ENCODE measurements at places on chromosomes 7 and 10.
A peak's percentile ranks its signal among the peaks of the same experiment; 100 is the strongest.

- no peak for DNase-seq
These were observed 17.0 kb upstream of the GIMAP2 start for GRCh38 chr7:150668472-150668911.

GRCh38 chr7:130288829-130289228 lies 4.1 kb upstream of the CPA4 start:
- DNase-seq: no peak

DNA sequence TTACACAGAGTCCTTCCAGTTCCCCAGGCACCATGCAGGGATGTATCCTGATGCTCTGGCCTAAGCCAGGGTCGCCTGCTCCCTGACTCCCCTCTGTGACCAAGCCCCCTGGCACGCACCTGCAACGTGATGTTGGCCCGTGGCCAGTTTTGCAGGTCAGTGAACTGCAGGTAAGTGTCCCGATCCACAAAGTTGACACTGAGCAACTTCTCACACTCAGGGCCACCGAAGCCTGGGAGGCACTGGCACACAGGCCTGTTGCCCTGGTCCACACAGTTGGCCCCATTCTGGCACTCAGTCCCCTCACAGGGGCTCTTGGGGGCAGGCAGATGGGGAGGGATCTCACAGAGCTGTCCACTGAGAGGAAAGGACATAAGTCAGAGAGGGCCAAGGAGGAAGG lies 174.3 kb downstream of the LCOR start:
- no peak for DNase-seq

DNA sequence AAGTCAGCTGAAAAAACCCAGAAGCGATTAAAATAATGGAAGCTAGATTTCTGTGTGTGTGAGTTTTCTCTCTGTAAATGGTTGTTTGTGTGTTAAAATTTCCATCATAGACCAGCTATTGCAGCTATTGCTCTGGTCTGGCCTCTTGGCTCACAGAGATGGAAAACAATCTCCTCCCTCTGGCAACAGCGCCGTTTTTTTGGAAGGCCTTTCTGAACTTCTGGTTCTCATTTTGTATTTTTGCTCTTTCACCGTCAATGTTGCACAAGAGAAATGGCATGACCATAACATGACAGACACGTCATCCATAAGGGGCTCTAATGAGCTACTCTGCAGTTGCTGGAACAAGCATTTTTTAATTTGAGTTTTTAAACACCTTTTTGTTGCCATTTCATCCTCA lies 91.0 kb downstream of the CUBN start:
- peak; percentile 79 for DNase-seq

- DNase-seq: no peak
These were observed 9.8 kb downstream of the TSPAN14 start for GRCh38 chr10:80463868-80464267.

DNA sequence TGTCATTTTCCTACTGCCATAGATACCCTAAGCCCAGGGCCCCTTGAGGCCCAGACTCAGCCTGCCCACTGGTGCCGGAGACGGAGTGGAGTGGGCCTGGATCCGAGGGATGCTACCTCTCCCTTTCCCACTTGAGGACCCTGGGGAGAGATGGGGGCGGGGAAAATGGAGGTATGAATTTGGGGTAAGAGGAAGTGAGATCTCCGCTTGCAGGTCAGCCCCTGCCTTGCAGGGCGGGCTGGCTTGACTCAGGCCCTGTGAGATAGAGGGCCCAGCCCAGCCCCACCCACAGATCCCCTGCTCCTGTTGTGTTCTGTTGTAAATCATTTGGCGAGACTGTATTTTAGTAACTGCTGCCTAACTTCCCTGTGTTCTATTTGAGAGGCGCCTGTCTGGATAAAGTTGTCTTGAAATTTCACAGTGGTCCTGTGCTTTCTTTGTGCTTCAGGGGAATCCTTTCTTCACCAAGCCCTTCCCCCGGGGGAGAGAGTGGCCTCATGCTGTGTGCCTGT lies 13.2 kb downstream of the YKT6 start:
- DNase-seq: no peak

DNA sequence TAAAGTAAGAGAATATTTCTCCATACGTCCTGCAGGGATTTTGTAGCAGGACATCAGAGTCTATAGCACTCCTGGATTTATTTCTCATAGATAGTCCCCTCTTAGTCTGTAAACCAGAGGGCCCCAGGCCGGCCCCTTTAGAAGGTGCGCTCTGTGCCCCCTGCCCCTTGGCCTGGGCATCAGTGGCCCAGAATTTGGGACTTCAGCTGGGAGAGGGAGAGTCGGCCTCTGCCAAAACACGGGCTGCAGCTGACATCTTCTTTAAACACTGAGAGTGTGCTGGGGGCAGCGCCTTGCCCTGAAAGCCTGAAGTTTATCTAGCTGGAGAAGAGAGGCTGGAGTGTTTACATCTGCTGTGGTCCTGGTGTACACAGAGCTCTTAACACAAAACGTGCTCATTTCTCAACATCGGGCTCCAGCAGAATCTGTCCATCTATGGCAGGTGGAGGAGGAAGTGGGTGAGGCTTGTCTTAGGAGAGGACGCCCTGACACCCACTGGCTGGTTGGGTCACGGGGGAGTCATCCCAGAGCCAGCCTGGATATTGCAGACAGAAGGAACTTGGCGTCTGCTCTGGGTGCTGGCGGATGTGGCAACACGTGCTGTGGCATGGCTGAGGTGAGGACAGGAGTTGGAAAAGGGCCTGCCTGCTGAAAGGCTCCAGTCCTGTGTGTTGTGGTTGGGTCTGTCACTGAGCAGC lies 5.0 kb upstream of the TACR2 start:
- no peak for DNase-seq

- no peak for DNase-seq
These were observed 37.2 kb downstream of the CALML3 start for GRCh38 chr10:5561704-5562645.

GRCh38 chr7:3537210-3537875 lies 236.3 kb downstream of the SDK1 start:
- no peak for DNase-seq

- DNase-seq: peak; percentile 91
These were observed 765 bp downstream of the PFKFB3 start for GRCh38 chr10:6203331-6204062.

GRCh38 chr10:84401854-84402611 lies 73.6 kb downstream of the CCSER2 start:
- DNase-seq: no peak

DNA sequence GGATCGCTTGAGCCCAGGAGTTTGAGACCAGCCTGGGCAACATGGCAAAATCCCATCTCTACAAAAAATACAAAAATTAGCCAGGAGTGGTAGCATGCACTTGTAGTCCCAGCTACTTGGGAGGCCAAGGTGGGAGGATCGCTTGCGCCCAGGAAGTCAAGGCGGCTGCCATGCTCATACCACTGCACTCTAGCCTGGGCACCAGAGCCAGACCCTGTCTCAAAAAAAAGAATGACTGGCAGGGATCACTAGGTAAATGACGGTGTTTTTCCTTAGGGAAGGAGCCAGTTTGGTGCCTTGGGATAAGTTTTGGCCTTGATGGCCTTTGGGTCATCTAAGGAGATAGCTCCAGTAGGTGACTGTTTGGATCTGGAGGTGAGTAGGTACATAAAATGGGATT lies 8.9 kb downstream of the TMEM248 start:
- no peak for DNase-seq

- no peak for DNase-seq
These were observed 65.5 kb downstream of the CYP26A1 start for GRCh38 chr10:93139059-93139655.

GRCh38 chr10:38730076-38730475 lies 635.9 kb downstream of the ZNF37A start:
- DNase-seq: no peak

GRCh38 chr10:101762736-101763135 lies 13.2 kb downstream of the FGF8 start:
- no peak for DNase-seq

DNA sequence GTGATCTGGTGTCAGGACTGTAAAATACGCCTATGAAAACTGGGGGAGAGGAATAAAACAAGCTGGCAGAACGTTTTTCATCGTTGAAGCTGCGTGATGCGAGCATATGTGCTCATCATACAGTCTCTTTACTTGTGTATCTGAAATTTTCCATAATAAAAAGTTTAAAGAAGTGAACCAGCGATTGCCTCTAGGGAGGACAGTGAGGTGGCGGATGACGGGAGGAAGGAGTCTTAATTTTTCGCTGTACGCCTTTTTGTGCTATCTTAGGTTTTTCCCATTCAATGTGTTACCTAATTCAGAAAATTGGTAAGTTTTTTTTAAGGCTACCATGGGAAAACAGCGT lies 891 bp upstream of the WAPL start:
- DNase-seq: no peak

GRCh38 chr10:121781101-121781500 lies 146.7 kb downstream of the ATE1 start:
- DNase-seq: no peak

- DNase-seq: peak; percentile 92
These were observed 11.8 kb upstream of the ACBD5 start for GRCh38 chr10:27252267-27253000.

DNA sequence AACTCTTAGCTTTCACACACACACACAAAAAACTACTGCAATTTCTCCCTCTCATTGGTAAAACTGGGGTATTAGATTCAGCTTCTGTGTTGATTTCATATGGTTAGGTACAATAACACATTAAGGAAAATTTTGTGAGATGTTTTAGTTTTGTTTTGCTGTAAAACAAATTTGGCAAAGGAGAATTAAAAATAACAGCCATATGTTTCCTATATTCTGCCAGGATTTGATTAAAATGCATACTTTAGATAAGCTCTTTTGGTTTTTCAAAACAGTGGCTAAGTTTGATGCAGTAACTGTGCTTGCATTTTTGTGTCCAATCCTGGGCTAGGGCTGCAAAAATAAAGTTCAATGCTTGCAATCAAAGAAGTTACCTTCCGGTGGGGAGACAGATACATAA lies 126.3 kb downstream of the CALCR start:
- DNase-seq: no peak

- no peak for DNase-seq
These were observed 85.1 kb downstream of the CPED1 start for GRCh38 chr7:121073463-121074099.

DNA sequence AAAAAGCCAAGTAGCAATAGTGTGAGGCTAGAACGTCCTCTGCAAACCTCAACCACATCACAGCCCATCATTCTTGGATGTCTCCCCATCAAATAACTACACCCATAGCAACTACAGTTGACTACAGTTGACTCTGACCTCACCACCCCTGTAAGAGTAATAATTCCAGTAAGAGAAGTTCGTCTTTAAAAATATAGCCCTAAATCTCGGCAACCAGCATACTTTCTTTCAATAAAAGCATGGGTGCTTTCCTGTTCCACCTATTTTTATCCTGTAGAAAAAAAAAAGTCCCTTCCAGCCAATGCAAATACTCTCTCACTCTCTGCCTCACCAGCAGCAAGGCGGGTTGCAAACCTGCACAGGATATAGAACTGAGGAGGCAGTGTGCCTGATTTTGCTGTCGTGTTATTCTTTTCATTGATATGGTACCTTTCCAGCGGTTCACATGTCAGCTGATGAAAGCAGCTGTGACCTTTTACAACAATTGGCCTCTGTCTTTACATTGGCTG lies 187.5 kb upstream of the NFE2L3 start:
- no peak for DNase-seq

GRCh38 chr7:39433550-39433949 lies 132.7 kb upstream of the YAE1 start:
- no peak for DNase-seq

- DNase-seq: no peak
These were observed 12.9 kb upstream of the ZNF736 start for GRCh38 chr7:64300641-64301405.

DNA sequence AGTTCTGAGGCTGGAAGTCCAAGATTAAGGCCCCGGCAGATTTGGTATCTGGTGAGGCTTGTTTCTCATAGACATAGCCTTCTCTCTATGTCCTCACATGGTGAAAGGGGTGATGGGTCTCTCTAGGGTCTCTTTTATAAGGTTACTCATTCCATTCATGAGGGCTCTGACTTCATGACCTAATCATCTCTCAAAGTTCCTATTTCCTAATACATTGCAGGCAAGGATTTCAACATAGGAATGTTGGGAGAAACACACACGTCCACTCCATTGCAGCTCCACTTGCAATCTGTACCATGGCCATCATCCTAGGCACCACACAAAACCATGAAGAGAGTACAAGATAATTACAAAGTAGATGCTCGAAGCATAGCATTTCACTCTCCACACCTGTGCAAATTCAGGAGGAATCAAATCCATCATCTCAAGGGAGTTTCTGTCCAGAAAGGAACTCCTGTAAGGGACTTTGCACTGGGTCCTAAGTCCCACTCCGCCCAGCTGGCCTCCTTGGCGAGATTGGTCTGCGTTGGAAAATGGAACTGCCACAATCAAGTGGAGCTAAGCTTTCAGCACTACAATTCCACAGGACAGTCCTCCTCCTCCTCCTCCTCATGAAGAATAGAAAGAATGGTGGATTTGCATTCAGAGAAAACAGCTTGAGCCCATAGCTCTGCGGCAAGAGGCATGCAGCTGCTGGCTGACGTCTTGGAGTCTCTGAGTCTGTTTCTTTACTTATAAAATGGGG lies 8.8 kb downstream of the DDC start:
- DNase-seq: no peak

DNA sequence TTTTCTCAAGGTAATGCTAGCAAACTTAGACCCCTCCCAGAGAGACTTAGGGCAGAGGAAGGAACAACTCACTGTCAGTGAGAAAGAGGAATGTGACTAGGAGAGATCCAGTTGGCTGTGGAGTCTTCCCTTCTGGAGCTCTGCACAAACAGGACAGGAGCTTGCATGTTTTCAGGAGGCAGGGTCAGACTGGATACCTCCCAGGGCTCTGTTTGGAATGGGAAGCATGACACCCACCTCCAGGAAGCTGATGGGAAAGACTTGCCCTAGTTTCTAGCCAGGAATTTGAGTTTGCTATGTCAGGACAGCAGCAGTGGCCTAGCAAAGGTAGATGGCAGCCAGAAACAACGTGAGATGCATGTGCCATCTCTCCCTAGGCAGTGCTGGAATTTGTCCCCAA lies 40.6 kb downstream of the GHRHR start:
- DNase-seq: no peak

DNA sequence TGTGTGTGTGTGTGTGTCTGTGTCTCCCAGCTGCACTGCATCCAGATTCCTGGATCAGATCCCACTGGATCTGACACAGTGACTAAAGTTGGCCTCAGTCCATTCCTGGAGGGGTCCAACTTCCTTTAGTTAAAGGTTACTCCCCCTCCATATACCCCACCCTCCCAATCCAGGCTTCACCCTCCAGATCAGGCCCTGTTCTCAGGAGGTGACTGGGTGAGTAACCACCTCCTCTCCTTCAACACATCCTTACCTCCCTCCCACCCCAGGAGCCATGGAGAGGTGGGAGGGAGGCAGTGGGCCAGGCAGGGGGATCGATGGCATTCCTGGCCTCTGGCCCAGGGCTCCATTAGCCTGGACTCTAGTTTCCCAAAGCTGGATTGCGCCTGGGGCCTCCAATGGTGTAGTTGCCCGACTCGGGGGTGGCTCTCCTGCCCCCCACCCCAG lies 11.3 kb downstream of the KCNIP2 start:
- no peak for DNase-seq

GRCh38 chr10:110408203-110408871 lies 89.4 kb upstream of the DUSP5 start:
- no peak for DNase-seq

DNA sequence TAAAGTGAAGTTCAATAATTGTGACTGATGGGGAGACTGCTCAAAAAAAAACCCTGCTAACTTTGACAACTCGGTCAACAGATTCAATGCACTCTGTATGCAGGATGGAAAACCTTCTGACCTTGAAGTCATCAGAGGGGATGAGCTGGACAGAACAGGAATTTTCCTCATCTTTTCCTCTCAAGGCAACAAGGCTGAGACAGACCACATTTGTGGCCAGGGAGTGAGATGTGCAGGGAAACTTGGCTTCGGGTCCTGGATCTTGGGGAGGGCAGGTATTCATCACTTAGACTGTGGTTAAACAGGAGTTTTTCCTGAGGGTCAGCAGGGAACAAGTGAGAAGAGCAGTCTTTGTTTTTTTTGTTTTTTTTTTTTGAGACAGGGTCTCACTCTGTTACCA lies 100.6 kb downstream of the BAMBI start:
- DNase-seq: no peak

Data from AG20443 (cell line).